ENCODE measurements at places on chromosomes 5 and 9.

DNA sequence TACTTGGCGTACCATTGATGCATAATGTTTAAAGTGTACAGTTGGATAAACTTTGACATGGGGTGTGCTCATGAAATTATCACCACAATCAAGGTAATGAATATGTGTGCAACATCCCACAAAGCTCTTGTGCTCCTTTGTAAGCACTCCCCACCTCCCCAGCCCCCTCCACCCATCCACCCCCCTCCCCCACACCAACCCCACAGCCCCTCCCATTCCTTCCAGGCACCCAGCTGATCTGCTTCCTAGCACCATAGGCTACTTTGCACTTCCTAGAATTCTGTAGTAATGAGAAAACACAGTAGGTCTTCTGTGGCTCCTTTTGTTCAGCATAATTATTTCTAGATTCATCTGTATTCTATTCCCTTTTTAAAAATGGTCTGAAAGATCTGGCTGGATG, 24.5 kb downstream of the FGD3 start:
- DNase-seq, result no peak

DNA sequence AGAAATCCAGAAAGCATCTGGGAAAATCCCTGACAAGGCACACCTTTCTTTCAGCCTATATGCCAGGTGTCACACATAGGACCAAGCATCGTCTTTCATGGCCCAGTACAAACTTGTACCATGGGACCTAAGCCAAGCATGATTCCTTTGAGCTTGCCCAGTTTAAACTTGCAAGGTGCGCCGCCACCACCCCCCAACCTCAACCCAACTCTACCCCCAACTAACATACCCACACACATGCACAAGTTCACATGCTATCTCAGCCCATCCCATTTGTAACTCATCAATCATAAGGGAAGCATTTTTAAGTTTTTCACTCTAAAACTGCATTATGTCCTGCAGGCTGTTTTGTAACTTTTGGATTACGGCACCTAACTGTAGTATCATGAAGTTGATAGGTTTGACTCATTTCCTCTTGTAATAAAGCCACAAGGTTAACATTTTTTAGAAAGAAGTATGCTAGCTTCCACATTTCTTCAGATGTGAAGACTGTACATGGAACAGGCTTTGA, 145.9 kb upstream of the FST start:
- peak; percentile 97 for DNase-seq

DNA sequence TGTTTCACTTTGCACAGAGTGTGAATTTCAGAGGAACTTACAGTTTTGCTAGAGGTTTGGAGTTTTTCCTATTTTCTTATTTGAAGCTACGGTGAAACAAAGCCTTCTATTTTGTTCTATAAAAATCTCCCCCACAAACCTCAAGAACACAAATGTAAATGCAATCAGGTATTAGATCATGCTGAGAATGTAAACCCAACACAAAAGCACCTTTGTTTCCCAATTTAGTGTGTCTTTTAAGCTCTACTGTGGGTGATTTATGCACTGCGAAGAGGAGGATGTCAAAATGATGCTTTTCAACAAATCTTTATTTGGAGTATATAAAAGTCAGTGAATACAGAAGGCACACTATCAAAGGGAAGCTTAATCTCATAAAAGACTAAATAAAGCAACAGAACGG, 4.3 kb upstream of the DRD1 start:
- DNase-seq, result no peak

DNA sequence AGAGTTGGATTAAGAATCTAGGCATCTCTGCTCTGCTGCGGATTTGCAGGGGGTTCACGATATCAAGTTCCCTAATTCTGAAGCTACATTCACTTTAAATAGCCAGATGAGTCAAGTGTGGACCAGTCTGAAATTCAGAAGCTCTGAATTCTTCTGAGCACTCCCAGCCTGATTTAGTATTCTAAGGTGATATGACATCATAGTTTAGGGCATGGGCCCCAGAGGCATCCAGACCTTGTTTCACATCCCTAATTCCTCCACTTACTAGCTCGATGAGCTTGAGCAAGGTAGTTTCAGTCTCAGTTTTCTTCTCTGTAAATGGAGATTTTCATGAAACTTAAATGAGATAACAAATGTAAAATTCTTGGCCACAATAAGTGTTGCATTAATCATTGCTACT, 65.2 kb downstream of the TMEM167A start:
- no peak for DNase-seq

DNA sequence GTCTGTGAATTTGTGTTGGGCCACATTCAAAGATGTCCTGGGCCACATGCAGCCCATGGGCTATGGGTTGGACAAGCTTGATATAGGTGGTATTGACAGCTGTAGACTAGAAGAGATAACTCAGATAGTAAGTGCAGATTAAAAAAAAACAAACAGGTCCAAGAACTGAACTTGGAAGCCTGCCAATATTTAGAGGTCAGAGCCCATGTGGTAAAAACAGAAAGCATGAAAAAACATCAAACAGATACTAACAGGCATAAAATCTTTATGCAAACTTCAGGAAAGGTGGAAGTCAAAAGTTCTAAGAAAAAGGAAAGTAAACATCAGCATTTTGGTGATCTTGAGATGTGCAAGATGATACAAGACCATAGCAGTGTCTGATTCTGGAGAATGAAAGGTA, 155.1 kb upstream of the NR4A3 start:
- no peak for DNase-seq

DNA sequence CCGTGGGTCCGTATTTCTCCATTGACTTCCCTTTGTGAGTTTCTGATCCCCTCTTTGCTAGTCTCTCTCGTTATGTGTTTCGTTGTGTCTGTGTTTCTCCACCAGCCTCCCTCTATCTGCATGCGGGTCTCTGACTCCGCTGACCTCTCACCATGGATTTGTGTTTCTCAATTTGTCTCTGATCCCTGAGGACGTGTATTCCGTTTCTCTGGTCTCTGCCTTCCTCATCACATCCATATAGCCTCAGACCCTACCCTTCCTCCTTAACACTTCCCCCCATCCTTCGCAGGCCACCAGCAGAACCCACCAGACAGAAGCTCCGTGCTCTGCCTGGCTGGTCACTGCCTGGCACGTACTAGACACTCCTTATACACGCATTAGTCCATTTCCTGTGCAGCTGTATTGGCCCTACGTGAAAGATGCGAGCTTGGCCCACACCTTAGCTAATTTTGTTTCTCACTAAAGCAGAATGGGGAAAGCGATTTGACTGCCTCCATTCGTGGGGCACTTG, 631 bp downstream of the B4GALT7 start:
- no peak for DNase-seq

GRCh38 chr5:122612901-122613300, 162.0 kb upstream of the SNX2 start:
- no peak for DNase-seq

- DNase-seq, result no peak
Observed at GRCh38 chr5:133607451-133607850, 4.9 kb downstream of the FSTL4 start.

DNA sequence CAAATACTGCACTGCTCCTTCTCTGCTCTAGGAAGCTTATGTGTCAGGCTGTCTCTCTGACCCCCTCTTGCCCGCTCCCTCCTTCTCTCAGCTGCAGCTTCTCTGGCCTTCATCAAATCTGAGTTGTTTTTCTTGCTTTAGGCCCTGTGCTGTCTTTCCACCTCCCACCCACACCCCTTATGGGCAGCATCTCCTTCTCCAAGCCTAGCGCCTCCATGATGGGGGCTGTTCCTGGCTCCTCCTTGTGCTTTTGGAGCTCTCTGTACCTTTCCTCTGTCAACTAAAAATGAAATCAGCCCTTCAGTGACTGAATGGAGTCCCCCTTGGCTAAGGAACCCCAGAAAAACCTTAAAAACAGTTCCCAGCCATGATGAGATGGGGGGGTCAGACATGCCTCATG, 6.6 kb upstream of the CFAP157 start:
- no peak for DNase-seq

DNA sequence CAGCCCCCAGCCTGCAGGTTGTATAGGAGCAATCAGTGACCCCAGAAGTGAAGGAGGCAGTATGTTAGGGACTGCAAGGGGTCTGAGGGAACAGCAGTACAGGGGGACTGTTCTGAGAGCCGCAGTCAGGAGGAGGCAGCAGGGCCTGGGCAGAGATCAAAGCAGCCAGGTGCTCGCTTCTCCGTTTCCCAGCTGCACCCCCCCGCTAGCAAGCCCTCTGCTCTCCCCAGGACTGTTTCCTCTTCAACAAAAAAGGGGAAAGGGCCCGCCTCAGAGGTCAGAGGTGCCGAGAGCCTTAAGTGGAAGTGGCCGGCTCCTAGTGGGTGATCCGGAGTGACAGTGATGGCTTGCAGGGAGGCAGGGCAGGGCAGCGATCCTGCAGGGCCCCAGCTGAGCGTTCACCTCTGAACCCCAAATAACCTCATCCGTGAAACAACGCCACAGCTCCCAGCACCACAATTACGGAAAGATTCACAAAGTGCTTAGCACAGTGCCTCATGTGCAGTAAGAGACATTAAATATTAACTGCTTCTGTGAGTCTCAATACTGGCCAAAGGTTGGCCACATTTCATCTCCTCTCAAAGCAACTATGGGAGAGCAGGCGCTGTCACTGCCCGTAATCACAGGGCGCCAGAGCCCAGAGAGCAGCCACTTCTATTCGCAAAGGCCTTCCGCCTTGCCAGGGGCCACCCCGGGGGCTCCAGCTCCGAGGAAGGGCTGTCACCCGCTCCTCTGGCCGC, 8.0 kb downstream of the CLPTM1L start:
- no peak for DNase-seq

DNA sequence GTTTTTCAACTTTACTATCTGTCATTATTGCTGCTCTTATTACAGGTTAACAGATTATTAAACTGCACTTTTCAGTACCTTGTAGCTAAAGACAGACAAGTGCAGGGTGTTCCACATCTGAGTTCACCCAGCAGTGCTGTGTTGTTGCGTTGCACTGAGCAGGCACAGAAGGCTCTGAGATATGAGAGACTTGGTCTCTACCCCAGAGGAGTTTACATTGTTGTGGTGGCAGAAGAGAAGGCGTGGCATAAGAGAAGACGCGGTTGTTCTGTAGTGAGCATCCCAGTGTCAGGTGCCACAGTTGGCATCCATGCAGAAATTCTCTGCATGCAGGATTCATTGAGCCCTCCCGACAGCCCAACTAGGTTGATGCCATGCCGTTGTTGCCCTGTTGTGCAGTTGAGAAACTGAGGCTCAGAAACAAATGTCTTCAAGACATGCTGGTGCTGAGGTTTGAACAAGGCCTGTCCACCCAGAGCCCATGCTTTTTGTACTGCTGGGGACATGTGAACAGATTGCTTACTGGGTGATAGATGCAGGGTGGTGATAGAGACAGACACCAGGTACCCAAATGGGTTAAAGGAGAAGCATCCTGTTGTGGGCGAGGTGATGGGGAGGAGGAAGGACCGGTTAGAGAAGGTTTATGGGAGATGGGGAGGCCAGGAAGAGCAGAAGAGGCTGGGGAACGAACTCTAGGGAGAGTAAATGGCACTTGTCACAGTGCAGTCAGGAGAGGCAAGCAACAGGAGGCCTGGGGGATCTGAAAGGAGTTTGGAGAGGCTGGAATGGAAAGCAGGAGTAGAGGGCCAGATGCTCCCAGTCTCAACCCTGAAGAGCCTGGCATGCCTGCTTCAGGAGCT, 8.2 kb downstream of the ABL1 start:
- DNase-seq, result no peak

GRCh38 chr5:95822542-95823181, at the start of gene GLRX:
Gene GLRX, minus strand, starts transcription at chr5:95822726. Its CDS starts 64 bp downstream, at chr5:95822662.
- peak; percentile 68 for DNase-seq

GRCh38 chr5:44708602-44709001, 100.1 kb upstream of the MRPS30 start:
- DNase-seq, result no peak

GRCh38 chr9:70983723-70984295, 137.6 kb downstream of the TRPM3 start:
- no peak for DNase-seq

DNA sequence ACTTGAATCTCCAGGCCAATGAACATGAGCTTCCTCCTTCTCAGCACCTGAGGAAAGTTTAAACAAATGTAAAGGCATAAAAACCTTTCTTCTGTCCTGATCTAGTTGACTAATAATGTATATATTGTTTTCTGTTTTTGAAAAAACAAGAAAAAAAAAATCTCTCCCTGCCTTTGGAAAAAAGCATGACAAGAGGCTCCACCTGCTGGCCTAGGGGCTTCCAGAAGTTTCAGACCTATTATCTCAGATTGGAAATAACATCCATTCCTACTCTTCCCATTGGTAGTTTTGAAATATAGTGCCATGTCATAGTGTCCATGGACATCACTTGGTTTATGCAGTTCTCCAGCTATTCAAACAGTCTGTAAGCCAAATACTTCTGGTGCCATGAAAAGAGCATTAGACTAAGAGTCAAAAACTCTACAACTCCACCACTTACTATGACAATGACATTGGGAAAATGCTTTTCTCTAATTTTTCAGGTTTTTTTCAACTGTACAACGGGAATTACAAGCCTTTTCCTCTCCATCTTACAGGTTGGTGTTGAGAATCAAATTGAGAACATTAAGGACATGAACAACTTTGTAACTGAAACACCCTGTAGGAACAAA, 409.6 kb upstream of the MPDZ start:
- no peak for DNase-seq

DNA sequence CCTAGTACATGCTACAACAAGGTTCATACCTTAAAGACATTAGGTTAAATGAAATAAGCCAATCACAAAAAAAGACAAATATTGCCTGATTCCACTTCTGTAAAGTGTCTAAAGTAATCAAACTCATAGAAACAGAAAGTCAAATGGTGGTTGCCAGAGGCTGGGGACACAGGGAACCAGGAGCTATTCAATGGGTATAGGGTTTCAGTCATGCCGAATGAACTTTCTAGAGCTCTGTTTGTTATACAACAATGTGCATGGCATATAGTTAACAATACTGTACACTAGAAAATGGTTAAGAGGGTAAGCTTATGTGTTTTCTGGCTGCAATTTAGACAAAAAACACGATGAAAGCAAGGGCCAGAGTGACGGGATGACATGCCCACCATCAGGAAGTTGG, 70.8 kb upstream of the EGFLAM start:
- DNase-seq, result no peak

DNA sequence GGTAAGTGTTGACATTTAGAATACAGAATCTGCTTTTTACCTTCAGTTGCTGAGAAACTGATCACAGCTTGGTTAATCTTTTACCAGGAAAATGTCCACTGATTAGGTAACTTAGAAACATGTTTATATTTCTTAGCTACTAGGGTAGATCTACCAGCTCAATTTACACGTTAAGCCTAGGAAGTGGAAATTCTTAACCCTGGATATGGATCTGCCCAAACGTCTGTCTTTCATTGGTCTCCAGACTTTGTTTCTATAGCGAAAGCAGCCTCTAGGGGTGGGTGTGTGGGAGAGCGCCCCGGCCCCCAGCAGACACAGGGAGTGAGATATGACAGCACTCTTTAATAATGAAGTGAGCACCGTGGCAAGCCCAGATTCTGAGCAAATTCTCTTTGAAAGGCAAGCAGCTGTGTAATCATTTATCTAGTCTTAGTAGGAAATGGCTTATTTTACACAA, 141.6 kb upstream of the ZNF608 start:
- no peak for DNase-seq
